Astrocyte of the spinal cord (primary cell): ENCODE measurements at places on chromosomes 7 and 10.

DNA sequence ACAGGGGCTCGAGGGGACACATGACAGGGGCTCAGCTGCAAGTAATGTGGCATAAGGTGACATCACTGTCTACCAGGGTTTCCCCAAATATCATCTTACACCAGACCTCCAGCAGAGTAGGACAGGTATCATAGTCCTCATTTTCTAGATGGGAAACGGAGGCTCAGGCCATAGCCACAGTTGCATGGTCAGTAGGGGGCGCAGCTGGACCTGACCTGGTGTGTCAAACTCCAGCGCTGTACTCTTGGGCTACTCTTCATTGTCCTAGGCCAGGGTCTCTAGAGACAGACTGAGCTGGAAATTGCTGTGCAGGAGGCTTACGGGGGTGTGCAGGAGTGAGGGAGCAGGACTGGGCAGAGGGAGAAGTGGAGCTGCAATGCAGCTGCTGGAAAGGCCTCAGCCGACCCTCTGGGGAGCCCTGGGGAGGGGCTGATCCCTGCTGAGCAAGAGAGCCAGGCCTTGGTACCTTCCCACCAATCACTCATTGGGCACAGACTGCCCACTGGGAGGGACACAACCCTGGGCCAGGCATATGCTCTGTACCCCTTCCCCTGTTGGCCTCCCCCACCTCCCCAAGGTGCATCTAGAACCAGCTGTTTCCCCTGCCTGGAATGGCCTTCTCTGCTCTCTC, 89.9 kb downstream of the CDH23 start:
- peak; percentile 10 for DNase-seq

GRCh38 chr10:122446668-122447423, 7.6 kb upstream of the ARMS2 start:
- peak; percentile 20 for DNase-seq

GRCh38 chr7:106032295-106032694, 69.2 kb downstream of the CDHR3 start:
- no peak for DNase-seq

GRCh38 chr10:123009105-123009820, 457 bp downstream of the ACADSB start:
- DNase-seq: peak; percentile 17

DNA sequence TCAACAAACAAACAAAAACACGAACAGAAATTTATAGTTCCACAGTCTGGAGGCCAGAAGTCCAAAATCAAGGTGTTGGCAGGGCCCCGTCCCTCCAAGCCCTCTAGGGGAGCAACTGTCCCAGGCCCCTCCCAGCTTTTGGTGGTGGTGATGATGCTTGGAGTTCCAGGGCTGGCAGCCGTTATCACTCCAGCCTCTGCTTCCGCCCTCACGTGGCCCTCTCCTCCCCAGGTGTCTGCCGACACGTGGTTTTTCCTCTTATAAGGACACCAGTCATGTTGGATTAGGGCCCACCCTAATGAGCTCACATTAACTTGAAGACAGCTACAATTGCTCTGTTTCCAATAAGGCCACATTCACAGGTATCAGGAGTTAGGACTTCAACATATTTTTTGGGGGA, 49.7 kb downstream of the MICALL2 start:
- no peak for DNase-seq

DNA sequence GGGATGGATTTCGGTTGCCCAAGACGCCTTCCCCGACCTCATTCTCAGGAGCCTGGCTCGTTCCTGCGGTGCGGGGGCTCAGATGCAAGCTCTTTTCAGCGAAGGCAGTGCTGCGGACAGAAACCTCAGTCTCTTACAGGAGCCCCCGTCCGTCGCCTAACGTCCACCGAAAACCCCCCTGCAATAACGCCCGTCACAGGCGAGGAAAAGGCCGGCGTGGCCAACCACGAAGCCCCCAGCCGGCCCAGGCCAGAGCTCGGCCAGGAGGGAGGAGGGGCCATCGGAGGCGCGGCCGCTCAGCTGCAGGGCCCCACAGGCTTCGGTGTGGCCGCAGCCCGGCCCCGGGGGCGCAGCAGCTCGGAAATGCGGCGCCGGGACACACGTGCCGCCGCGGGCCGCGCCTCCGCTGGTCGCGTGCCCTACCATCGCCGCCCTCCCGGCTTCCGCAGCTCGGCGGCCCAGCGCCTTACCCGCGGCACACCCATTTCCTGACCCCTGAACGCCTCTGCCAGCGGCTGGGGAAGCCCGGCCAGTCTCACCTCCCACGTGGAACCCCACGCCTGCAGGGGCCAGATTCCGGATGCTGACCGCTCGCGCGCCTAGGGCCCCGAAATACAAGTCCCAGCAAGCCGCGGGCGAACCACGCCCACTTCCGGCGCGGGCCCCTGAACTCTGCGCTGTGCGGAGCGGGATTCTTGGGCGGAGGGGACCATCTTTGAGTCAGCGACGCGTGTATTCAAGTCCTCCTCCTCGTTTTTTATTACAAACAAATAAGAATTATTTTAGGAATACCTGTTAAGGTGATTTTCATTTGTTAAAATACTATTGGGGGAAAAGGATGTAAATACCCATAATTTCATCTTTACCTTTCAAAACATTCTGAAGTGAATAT, at the start of gene ZNF239:
TSS of gene ZNF239 (minus strand) at position 616 of the 892 bp plus-strand sequence. CDS start 16,537 bp downstream, outside the sequence.
- peak; percentile 89 for DNase-seq

DNA sequence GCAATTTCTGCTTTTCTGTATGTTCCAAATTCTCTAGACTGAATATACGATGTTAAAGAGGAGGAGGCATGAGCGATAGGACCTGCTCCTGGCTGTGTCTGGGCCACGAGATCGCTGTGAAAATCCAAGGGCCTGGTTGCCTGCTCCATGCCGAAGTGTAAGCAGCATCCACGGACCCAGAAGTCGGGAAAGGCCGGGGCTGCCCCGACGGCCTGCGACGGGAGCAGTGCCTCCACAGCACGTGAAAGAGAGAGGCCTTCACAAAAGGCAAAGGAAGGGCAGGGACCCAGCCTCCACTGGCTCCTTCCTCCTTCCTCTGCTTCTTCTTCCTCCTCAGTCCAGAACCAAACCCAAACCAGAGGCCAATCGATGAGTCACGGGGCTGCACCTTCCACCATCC, 122.9 kb upstream of the MGMT start:
- no peak for DNase-seq

- no peak for DNase-seq
Observed at GRCh38 chr10:101260764-101261481, 31.7 kb upstream of the LBX1 start.

DNA sequence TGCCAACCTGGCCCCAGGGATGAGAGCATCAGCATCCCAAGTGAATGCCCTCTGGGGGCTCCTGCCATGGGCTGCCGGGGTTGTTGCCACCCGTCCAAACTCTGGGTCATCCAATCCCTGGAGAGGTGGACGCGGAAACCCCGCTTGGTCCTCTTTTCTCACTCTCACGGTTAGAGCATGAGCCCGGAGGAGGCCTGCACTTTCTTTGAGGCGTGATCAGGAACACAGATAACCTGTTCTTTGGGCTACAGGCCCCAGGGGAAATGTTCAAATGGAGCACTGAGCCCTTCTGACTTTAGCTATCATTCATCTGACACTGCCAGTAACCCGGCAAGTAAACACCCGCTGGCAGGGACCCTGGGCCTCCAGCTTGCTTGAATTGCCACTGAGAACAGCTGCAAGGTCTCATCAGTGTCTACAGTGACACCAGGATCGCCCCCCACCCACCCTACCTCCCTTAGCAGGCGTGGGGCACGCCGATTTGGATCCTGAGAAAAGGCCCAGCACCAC, 29.4 kb upstream of the SLF2 start:
- no peak for DNase-seq

- no peak for DNase-seq
Observed at GRCh38 chr7:145915679-145916078, 200.9 kb upstream of the CNTNAP2 start.

DNA sequence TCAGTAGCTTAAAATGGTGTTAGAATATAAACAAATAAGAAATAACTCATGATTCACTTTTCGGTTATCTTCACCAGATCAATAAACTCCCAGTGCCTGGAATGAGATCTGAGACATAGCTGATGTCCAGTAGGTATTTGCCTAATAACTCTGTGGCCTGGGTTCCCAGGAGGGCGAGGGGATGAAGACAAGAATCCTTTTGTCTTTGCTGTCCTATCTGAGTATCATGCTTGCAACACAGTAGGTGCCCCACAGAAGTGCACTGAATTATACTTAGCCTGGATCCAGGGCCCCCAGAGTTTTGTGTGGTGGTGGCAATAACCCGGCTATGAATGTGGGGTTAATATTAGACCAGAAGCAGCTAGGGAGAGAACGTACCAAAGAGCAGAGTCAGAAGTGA, 350.1 kb upstream of the AOAH start:
- no peak for DNase-seq

- no peak for DNase-seq
Observed at GRCh38 chr7:108093851-108094331, 36.3 kb downstream of the LAMB4 start.

DNA sequence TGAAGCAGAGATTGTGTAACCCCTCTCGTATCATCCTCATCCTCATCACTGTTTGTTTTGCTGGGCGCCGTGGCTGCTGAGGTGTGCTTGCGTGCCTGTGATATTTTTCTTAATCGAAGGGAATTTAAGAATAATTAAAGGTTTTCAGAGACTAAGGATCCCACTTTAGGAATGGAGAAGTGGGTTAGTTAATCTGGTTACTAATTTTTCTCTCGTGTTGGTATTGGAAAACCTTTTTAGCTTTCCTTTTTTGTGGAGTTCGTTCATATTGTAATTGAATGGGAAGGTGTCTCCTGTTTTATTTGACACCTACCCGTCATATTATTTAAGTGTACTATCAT, 1.3 kb downstream of the UBN2 start:
- no peak for DNase-seq

- DNase-seq: no peak
Observed at GRCh38 chr10:91941426-91941825, 17.9 kb downstream of the BTAF1 start.

- DNase-seq: no peak
Observed at GRCh38 chr7:139205843-139206242, 25.2 kb upstream of the UBN2 start.

DNA sequence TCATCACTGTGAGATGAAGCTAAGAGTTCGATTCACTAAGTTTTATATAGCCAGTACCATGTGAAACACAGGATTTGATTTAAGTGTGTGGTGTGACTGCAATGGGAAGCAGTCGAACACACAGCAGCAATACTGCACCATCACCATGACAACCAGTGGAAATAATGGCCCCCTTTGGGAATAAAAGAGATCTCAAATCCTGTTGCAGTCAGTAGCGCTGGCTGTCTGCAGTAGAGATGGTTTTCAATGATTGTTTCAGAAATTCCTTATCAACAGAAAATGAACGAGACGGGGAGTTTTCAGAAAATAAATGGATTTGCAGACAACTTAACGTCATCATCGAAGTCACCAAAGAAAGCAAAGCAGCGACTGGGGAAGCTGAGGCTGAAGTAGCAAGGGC, 91.0 kb downstream of the PTPRE start:
- no peak for DNase-seq

DNA sequence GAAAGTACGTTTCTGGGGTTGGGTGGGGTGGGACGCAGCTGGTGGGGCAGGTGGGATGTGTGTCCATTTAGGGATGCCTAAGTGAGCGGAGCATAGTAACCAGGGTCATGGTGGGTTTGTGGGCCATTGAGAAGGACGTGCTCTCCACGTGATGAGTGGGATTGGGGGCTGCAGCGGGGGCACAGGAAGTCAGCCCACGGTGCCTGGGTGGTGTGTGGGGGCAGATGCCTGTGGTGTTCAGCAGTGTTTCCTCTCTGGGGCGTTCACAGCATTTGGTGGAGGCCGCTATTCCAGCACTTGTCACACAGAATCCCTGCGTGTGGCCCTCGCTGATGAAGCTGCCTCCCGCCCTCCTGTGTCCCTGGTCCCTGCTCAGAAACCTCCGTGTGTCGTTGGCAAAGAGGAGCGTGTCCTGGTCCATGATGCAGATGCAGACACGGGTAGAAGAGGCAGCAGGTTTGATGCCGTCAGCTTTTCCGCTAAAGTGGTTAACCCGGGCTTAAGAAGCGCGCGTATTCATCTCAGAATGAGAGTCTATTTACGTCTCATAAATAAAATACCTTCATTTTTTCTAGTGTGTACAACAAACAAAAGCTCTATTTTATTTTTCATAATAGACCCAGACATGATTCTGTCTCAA, 274.2 kb downstream of the ADARB2 start:
- DNase-seq: no peak

DNA sequence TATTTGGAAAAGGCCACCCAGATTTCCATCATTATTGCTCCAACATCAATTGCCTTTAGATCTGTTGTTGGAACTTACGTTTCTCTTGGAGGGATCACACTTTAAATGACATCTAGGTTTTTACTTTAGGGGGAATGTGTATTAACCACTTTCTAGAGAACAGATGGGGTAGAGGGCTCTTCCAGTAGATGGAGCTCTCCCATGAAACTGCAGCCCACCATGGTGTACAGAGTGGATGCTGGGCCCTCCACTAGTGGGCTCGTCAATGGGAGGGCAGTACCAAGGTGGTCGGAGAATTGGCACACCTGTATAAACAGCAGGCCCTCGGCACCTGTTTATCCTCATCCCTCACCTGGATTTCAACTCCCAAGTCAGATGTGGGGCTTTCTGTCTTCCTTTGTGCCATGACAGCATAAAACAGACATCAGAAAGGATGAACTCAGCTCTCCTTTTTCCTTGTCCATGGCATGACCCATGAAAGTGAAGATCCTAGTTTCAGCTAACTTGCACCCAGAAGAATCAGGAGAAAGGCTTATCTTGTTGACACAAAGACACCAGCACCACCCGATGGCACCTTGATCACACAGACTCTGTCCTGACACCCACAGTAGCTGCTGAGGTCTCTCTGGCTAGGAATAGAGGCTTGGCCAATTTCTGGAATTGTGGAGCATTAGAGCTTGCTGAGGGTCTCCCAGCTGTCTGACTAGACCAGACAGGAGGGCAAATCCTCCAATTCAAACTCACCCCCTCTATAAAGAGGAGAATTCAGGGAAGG, 150.5 kb downstream of the CYP26A1 start:
- DNase-seq: no peak

DNA sequence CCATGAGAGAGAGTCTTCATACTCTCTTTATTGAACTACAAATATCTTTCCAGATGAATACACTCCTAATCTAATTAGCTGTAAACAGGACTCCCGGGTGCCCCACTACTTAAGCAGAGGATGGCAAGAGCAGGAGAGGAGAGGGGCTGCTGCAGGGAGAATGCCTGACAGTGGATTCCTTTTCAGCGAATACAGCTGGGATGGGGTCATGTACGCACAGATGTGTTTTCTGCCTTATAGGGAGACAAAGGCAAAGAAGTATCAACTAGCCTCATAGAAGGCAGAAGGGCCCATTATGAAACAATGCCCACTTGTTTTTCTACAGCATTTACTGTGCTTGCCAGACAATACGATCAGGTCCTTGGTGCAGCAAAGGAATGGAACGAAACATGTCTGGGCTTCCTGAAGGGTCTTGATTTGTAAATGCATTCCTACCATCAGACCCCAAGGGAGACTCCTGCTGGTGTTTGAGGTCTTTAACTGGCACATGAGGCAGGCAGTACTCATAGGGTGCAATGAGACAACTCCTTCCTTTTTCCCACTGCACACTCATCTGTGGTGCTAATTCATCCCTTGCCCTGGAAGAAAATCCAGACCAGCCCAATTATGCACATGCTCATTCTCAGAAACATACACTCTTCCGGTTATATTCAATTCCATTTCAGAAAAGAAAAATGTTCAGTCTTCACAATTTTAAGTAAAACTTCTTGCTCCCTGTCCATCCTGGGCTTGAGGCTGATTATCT, 117.1 kb downstream of the AOAH start:
- no peak for DNase-seq
